ENCODE measurements at places on chromosomes 12 and 14. TPM values are rescaled to one million over a fixed set of nuclear protein-coding genes. Genes with fewer than 3 reads are reported as not detected.

DNA sequence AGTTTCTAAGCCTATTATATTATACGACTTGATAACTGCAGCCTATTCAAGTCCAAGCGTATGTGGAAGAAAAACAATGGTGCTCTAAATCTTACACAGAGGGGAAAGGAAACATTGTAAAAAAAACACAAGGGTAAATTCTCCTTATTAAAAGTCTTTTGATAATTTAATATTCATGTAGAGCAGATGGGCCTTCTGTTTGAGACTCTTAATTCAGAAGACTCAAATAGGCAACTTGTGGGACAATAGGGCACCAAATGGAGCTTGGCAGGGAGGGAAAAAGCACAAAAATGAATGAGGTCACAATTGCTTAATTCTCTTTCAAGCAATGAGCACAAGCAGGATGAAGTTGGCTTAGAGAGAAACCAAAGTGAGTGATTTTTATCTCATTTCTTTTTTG lies 159.4 kb downstream of the NELL2 start:
- no peak for DNase-seq

DNA sequence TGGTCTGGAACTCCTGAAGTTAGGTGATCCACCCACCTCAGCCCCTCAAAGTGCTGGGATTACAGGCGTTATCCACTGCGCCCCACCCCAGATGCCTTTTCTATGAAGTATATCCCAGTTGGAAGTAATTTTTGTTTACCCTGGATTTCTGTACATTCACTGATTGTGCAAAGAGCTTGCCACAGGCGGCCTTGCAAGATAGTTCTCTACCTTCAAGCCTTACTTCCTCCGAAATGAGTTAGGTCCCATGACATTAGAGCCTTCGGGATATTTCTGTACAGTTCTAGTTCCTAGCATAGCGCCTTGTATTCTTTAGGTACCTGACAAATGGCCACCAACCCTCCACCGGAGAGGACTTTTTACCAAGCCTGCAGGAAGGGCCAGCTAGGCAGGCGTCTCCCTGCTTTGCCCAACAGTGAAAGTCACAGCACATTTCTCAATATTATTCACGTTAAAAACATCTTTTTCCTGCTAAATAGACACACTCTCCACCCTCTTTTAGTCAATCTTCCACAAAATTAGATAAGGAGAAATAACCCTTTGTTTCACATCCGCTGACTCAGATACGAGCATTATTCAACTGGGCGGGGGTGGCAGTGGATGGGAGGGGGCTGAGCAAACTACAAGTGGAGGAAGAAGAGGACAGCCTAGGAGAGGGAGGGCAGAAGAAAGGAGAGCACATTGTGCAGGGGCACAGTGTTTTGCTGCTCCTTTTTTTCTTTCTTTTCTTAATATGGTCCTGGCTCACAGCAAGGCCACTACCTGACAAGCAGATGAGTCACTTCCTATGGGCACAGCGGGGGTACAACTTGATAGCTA lies 40.0 kb upstream of the CAPRIN2 start:
- peak; percentile 54 for DNase-seq

- no peak for DNase-seq
Observed at GRCh38 chr12:99553461-99553860, 94.1 kb upstream of the GARIN6 start.

DNA sequence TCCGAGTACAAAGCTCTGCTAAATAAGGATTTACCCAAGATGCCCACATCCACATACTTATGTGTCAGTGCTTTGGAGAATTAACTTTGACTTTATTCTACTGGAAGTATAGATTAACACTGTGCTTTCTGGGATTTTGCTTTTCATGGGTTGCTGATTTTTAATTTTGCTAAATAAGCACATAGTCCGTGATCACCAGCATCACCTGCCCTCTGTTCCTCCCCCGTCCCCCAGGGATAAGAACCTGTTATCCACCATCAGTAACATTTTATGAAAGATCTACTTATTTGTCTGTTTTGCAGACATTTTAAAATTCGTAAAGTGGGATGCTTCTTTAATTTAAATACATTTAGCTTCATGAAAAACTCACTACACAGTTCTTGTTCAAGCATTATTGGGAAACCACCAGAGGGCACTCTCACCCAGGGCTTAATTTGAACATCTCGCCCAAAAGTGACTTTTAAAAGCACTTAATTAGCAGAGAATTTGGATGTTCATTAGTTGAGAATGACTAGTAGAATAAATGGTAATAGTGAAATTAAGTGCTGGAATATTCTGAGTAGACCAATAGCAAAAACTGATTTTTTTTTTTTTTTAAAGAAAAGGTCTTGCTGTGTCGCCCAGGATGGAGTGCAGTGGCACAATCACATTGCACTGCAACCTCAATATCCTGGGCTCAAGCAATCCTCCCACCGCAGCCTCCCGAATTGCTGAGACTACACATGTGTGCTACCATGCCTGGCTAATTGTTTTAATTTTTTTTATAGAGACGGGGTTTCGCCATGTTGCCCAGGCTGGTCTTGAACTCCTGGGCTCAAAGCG lies 35.7 kb downstream of the MRPL42 start:
- peak; percentile 64 for DNase-seq

DNA sequence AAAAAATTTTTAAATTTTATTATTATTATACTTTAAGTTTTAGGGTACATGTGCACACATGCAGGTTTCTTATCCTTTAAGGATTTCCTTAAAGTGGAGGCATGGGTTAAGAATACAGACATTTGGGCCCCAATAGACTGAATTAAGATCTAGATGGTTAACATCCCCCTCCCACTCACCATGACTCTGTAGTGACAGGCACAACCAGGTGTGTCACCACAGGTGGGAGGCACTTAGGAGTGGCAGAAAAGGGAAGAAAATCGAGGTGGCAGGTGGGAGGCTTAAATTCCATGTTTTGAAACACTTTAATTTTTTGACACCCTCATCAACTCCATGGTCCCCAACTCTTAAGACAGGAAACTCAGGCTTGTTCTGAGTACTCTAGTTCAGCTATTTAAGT lies 37.6 kb upstream of the GRIP1 start:
- peak; percentile 10 for DNase-seq

GRCh38 chr12:73547421-73547820 lies 990.2 kb upstream of the ATXN7L3B start:
- no peak for DNase-seq

DNA sequence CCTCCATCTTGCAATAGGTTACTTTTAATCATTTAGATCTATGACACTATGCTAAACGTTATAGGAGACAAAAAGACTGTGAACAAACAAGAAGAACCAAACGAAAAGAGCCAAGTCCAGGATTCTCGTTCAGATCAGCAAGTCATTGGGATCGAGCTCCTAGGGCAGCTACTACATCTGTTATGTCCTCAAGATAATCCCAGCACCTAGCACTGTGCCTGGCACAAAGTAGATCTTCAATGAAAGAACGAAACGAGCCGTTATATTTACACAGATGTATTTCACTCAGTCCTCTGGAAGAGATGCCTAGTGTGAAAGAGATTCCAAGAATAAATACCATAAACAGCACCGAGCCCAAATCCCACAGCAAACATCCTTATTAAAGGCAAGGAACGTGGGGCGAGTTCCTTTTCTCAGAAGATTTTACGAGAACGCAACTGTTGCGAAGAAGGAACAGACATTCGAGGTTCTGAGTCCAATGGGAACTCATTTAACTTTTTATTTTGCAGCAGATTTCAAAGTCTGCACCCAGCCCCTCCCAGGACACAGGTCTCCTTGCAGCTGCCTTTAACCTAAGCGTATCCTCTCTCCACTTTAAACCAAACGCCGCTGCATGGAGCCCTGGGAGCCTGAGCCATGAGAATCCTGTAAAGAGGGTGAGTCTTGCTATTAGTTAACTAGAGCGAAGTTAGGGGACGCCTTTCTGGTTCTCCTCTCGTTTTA lies 544 bp upstream of the TDP1 start:
- no peak for DNase-seq

DNA sequence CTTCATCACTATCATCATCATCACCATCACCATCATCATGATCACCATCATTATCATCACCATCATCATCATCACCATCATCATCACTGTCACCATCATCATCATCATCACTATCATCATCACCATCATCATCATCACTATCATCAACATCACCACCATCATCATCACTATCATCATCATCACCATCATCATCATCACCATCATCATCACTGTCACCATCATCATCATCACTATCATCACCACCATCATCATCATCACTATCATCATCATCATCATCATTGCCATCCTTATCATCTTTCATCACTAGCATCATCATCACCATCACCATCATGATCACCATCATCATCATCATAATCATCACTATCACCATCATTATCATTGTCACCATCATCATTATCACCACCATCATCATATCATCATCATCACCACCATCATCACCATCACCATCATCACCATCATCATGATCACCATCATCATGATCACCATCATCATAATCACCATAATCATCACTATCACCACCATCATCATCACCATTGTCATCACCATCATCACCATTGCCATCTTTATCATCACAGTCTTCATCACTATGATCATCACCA lies 38.1 kb downstream of the SVOP start:
- DNase-seq: no peak

DNA sequence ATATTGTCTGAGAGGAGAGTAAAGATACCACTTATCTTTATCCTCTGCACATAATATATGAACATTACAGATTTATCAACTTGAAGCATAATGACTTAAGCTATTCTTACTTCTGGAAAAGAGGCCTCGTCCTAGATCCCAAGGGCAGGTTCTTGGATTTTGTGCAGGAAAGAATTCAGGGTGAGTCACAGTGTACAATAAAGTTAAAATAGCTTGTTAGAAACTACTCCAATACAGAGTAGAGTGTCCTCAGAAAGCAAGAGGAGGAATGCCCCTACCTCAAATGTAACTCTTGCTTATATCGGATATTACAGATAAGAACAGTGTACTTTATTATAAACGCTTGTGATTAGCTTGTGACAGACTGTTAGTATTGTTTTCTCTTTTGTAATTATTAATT lies 41.9 kb upstream of the ABCC9 start:
- DNase-seq: no peak

DNA sequence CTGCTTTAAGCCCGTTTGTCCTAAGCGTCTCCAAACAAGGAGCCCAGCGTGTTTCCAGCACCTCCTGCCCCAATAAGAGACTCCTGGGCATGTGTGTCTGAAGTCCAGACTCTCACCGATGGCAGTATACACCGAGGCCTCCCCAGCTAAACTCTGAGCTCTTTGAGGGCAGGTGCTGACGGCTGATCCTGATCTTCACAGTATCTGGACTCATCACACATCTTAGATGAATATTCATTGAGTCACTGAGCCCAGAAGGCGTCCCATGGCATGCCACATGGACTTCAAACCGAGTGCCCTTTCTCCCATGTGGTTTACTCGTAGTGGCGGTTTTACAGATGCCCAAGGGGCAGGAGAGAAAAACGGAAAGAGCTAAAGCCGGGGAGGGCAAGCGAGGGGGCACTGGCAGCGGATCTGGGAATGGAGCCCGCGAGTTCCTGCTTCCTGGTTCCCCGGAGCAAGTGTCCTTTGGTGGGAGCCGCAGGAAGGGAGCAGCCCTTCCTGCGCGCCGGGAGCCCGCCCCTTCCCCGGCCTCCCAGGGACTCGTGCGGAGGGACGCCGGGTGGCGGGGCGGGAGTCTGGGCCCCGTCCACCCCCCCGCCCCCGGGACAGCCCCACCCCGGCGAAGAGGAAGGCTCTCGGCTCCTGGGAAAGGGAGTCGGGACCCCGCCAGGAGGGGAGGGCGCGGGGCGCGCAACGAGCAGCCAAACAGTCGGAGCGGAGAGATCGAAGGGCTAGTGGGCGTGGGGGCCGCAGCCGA lies 585 bp upstream of the TEAD4 start:
- DNase-seq: peak; percentile 15

Gene SPTLC2
- 23.9 TPM for total RNA-seq

Data from activated CD4-positive, alpha-beta memory T cell treated with anti-CD3 and anti-CD28 coated beads for 36 hours (primary cell).